ENCODE measurements at places on chromosomes 2 and 18.

- DNase-seq = no peak
Observed at GRCh38 chr2:70515938-70516337, 37.7 kb downstream of the TGFA start.

DNA sequence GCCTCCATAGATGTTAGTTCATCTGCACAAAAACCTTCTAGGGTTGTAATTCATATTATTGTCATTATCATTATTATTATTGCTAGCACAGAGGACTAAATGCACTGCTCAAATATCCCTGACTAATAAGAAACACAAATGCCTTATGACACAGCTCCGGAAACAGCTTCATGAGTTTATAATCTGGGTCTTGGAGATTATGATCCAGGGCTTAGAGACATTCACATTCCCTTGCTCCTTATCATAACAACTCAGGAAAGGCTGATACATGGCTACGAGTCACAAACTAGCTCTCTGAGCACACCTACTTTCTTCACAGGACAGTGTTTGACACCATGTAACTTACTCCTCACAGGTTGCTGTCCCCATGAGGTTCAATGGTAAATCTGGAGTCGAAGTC, 102.2 kb upstream of the TTC39C start:
- no peak for DNase-seq

DNA sequence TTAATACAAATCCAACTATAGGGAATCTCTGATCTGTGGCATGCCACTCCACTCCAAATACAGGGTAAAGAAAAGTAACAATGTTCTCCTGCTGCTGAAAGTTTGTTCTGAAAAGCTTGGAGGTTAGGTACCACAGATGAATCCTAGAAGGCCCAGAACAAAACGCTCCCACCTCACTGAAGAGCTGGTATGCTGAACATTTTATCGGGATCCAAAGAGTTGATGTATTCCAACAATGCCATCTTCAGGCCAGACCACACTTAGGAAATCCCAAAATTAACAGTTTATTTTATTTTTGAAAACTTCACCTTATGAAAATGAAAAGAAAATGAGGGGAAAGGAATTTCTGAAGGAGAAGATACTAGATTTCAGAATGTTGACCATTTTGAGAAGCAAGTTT, 145.1 kb upstream of the CDH19 start:
- DNase-seq = no peak

DNA sequence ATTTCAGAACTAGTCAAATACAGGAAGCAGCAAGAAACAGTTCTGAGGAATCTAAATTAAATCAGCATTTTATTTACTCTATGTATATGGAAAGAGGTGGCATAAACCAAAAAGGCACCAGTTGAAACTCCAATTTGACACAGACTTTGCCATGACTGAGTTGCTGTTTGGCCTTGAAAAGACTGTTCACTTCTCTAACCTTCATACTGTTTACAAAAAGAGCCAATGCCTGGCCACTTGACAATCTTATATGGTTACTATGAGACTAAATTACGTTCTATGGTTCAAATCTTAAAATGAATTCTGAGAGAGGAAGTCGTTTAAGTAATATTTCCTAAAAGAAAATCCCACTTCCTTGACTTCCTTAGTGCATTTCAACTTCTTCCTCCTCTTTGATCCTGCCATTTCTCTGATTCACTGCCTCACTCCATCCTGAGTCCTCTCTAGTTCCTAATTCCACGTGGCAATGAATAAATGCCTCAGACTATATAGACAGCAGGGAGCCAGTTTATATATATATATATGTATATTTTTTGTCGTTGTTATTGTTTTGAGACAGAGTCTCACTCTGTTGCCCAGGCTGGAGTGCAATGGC, 13.2 kb downstream of the CEP76 start:
- DNase-seq = no peak

- no peak for DNase-seq
Observed at GRCh38 chr2:101123795-101124471, 27.2 kb downstream of the TBC1D8 start.

- no peak for DNase-seq
Observed at GRCh38 chr2:69535817-69536241, 98.6 kb upstream of the NFU1 start.

GRCh38 chr18:4755848-4756247, 300.7 kb upstream of the DLGAP1 start:
- no peak for DNase-seq

- no peak for DNase-seq
Observed at GRCh38 chr2:152396051-152396511, 61.1 kb downstream of the FMNL2 start.

GRCh38 chr18:49752095-49752457, 61.3 kb downstream of the ACAA2 start:
- DNase-seq = no peak

DNA sequence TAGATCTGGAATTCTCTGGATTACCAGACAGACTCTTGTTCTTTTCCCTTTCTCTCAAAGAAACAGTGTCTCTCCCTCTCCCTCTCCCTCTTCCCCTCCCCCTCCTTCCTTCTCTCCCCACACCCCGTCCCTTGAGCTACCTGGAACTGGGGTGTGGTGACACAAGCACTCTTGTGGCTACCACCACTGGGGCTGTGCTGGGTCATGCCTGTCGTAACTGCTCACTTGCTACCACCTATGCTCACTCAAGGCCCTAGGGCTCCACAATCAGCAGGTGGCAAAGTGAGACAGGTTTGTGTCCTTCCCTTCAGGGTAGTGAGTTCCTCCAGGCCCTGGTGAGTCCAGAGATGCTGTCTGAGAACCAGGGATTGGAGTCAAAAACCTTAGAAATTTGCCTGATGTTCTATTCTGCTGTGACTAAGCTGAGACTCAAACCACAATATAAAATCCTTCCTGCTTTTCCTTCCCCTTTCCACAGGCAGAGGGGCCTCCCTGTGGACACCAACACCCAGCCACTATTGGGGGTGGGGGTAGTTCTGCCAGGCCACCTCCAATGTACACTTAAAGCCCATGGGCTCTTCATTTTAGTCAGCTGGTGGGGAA, 70.8 kb downstream of the OXER1 start:
- DNase-seq = no peak

DNA sequence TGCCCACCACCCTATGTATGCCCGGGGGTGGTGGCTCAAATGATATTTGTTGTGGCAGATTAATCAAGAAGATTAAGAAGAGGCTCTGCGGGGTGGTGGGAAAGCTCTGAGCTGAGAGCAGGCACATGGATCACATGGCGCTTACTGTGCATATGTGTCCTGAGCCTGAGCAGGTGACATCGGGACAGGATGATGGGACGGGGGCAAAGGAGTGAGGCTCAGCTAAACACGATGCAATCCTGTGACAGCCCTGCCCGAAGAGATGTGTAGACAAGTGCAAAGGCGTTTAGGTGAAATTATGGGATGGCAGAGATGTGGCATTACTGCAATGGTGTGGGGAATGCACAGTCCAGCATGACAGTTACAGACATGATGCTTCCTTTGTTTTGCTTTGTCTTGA, 6.0 kb downstream of the LRRC30 start:
- DNase-seq = no peak

GRCh38 chr18:49619801-49620200, 57.9 kb downstream of the LIPG start:
- DNase-seq = no peak

- no peak for DNase-seq
Observed at GRCh38 chr18:35242426-35242825, 1.6 kb downstream of the ZNF397 start.

DNA sequence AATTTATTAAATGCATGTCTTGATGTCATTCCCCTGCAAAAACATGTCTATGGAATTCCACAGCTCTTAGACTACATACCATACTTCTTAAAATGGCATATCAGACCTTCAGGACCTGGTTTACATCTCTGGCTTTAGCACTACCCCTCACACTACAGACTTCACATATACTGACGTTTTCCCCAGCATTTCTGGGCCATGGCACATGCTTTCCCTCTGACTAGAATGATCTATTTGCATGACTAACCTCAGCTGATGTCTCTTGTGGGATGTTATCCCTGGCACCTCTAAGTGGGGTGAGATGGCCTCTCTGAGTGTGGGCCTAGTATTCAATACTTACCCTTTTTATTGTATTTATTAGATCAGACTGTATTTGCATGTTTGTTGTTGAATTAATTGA, 381.6 kb downstream of the ERBB4 start:
- DNase-seq = no peak

GRCh38 chr2:50596515-50596914, 435.4 kb downstream of the NRXN1 start:
- DNase-seq = no peak

DNA sequence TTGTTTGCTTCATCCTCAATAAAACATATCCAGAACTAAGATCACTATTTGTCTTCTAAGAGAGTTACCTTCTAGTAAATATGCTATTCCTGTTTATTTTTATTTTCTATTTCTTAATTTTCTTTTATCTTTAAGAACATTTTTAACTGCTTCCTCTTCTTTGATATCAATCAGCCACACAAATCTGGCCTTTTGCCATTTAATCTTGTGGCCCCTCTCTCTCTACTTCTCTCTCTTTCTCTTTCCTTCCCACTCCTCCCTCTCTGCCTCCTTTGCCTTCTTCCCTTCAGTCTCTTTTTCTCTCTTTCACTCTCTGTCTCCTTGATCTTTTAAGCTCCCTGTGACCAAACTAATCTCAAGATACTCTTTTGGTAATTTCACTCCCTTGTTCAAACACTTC, 108.4 kb downstream of the GRB14 start:
- DNase-seq = no peak

DNA sequence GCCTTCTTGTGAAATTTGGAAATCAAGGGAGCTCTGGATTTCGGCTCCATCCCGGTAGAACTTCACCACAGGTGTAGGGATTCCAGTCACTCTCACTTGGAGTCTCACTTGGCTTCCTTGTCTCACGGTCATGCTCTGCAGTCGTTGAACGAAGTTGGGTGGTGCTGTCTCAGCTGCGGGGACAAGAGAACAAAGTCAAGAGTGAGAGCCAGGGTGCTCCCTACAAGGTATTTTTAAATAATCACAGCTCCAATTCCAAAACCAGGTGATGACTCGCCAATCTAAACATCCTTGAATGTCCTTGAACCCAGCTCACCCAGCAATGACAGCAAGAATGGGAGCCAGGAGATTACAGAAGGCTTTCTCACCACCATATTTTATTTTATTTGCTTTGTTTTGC, 6.7 kb downstream of the TTN start:
- no peak for DNase-seq

- no peak for DNase-seq
Observed at GRCh38 chr18:13542520-13542847, 183.9 kb downstream of the FAM210A start.

DNA sequence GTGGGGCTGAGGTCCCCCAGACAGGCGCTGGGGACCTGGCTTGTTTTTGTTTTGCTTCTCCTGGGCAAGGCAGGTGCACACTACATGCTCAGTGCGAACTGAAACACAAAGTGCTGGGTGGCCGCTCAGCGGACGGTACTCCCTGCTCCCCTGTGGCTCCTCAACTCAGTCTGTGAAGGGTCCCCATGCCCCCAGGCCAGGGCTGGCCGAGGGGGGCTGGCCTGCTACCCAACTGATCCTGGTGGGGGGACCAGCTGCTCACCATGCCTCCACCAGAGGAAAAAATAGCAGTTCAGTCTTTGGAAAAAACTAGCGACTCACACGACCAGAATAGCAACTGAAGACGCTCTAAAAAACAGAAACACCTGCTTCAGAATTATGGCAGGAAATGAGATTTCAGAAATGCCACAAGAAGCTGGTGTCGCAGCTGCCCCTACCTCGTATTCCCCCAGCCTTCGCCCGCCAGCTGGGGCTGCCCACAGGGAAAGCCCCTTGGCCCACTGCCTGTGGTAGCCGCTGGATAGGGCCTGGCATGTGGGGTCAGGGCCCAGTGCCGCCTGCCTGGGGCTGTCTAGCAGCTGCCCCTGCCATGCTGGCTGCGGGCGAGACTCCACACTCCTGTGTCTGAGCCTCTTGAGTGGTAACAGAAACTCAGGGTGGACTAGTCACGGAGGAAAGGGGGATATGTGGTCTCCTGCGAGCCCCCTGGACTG, 43.7 kb downstream of the MEX3C start:
- DNase-seq = peak; percentile 30

- DNase-seq = no peak
Observed at GRCh38 chr2:238053191-238053776, 7.5 kb upstream of the SCLY start.

Data from stimulated activated CD8-positive, alpha-beta memory T cell treated with anti-CD3 and anti-CD28 coated beads, Interleukin-4, amount 100 ng/mL, for 1 hour (primary cell).